ENCODE measurements at places on chromosomes 5 and 9. TPM values are rescaled to one million over a fixed set of nuclear protein-coding genes. Genes with fewer than 3 reads are reported as not detected.

Gene ADGRV1
- 3.0 TPM for polyA plus RNA-seq

Gene LCN15
- 14.0 TPM for polyA plus RNA-seq

Gene GABBR2
- 0.69 TPM for polyA plus RNA-seq

Gene CCL27
- 0.18 TPM for polyA plus RNA-seq

Gene CDKN2B
- 21.7 TPM for polyA plus RNA-seq

Gene C5orf46
- not detected for polyA plus RNA-seq
